ENCODE measurements at places on chromosomes 5 and 9.

GRCh38 chr9:2874001-2874750, 30.3 kb upstream of the PUM3 start:
- DNase-seq = no peak

DNA sequence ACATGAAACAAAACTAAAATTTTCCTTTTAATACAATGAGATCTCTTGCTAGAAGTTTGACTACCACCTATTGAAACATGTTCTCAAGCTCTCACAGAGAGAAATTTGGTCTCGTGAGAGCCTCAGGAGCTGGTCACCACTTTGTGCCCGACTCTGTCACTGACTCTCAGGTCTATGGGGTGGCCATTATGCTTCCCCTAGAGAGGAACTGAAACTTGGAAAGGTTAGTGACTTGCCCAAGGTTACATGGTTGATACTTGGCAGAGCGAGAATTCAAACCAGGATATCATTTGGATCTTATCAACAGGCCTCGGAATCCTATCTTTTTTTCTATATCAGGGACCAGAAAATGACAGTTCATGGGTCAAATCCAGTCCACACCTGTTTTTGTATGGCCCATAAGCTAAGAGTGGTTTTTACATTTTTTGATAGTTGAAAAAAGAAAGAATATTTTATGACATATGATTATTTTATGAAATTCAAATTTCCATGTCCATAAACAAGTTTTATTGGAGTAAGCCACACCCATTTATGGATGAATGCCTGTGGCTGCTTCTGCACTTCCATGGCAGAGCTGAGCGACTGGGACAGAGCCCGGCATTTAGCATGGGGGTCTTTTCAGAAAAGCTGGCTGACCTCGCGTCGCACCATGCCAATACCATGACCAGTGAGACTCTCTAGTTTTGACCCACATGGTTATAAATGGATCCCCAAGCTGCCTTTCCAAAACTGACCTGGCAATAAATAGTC, 44.8 kb upstream of the EQTN start:
- DNase-seq = no peak

GRCh38 chr5:77316871-77317661, 106.6 kb downstream of the PDE8B start:
- DNase-seq = no peak

- DNase-seq = no peak
These were observed 594 bp downstream of the ANKRD18A start for GRCh38 chr9:38619556-38620447.

DNA sequence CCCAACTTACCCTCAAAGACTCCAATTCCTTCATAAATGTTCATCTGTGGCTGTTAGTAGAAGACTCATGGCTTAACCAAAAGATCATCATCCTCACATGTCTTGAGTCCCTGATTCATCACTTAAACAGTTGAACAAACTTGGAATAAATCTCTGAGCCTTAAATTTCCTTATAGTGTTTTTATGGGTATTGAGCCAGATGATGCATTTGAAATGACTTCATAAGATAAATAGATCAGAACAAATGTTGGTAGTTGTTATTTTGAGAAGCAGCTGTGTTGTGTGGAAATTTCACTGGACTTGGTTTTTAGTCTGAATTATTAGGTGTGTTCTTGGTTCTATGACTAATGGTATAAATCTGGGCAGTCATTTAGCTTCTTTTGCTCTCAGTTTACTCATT, 236.2 kb downstream of the NNT start:
- DNase-seq = no peak

DNA sequence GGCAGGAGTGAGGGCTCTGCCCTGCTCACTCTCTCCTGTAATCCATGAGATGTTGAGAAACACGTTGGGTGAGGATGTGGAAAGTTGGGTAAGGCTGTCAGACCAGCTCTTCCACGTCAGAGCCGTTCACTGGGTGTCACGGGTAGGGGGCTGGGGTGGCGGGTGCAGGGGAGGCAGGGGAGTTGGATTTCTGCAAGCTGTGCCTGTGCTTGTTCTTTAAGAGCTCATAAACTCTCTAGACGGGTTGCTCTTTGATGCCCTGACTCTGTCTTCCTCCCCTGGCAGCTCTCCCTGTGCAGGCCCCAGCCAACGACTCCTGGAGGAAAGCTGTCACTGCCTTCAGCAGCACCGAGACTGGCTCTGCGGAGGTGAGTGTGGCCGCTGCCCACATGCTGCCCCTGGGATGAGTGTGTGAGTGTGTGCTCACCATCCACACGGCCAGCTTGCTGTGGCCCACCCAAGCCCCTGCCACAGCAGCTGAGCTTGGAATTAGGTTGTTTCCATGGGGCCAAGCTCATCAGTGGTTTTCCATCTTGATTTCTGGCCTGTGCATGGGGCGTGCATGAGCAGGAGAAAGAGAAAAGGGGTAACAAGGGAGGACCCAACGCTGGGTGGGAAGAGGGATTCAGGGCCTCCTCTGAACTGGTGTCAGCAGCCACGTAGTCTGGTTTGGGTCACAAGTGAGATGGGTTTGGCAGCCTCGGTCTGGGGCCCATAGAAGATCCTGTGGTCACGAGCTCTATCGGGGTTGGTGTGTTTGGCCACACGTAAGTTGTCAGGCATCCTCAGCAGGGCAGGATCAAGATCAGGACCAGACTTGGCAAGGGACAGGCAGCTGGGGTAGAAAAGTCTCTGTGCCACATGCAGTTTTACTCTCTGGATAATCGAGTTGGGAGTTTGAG, 21.0 kb upstream of the POMT1 start:
- no peak for DNase-seq

- DNase-seq = no peak
These were observed 8.8 kb downstream of the CSNK1G3 start for GRCh38 chr5:123520677-123521247.

GRCh38 chr5:126597156-126597555, 2.1 kb upstream of the ALDH7A1 start:
- no peak for DNase-seq

GRCh38 chr5:146675636-146676035, 159.6 kb upstream of the GPR151 start:
- DNase-seq = no peak

Measured in stimulated activated CD4-positive, alpha-beta T cell treated with anti-CD3 and anti-CD28 coated beads, Interleukin-15, amount 100 ng/mL, for 1 hour (primary cell).